T follicular helper cell (primary cell): ENCODE measurements at places on chromosomes 6 and 20.

DNA sequence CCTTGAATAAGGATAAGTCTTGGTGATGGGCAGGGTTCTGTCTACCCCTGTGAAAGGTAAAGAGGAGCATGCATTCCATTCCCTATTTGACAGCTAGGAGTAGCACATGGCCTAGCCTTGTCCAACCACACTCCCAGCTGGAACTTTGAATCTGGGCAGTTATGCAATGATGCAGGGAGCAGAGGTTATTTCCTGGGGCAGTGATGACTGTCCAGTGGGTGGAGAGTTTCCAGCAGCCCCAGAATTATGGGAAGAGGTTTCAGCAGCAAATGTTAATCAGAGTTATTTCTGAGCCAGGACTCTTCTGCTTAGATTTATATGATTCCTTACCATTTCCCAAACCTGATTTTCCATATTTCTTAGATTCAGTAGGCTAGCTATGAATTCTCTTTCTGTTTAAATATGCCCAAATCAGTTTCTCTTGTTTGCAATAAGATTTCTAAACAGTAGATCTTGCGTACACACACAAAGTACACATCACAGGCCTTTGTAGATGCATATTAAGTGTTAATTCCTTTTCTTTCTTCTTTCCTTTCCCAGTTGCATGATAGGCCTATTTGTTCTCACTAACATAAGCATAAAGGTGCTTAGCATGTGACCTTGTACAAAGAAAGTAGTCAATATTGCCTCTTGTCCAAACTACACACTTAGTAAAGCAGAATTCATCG, 17.3 kb upstream of the TXLNB start:
- no peak for DNase-seq

DNA sequence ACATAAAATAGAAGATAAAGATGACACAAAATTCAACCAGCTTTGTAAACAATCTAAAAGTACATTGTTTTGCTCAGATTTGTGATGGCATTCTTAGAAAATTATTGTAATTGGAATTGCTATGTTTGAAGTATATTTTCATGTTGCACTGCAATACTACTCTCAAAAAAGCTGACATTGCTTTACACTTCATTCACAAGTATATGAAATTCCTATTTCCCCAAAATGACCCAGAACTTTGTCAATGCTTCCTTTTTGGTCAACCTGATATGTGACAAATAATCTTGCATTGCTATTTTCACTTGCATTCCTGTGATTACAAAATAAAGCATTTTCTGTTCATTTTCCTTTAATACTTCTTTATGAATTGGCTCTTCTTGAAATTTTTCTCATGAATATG, 104.1 kb upstream of the BMP5 start:
- DNase-seq = no peak

- DNase-seq = no peak
Observed at GRCh38 chr20:24977336-24977735, 15.2 kb downstream of the APMAP start.

GRCh38 chr20:46809706-46810360, 84.8 kb upstream of the EYA2 start:
- DNase-seq = no peak

DNA sequence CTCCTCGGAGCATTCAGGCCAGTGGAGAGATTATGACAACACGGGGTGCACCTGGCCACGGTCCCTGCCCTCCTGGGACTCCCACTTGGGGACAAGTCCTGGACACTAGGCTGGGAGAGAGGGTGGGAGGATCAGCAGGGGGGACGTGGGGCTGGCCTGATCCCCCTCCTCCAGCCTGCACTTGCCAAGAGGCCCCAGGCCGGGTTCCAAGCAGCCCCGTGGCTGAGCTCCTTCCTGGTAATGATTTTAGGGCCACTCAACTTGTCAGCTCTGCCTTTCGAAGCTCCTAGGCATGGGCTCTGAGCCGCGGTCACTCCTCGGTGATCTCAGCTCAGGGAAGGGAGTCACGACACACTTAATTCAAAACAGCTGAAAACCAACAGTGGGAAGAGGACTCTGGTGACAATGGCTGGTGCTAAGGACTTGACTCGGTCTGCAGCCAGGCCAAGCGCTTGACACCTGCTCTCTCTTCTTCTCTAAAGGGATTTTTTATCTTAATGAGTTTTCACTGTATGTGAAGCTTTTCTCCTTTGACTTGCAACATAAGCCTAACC, 161.7 kb downstream of the BMP7 start:
- DNase-seq = no peak

DNA sequence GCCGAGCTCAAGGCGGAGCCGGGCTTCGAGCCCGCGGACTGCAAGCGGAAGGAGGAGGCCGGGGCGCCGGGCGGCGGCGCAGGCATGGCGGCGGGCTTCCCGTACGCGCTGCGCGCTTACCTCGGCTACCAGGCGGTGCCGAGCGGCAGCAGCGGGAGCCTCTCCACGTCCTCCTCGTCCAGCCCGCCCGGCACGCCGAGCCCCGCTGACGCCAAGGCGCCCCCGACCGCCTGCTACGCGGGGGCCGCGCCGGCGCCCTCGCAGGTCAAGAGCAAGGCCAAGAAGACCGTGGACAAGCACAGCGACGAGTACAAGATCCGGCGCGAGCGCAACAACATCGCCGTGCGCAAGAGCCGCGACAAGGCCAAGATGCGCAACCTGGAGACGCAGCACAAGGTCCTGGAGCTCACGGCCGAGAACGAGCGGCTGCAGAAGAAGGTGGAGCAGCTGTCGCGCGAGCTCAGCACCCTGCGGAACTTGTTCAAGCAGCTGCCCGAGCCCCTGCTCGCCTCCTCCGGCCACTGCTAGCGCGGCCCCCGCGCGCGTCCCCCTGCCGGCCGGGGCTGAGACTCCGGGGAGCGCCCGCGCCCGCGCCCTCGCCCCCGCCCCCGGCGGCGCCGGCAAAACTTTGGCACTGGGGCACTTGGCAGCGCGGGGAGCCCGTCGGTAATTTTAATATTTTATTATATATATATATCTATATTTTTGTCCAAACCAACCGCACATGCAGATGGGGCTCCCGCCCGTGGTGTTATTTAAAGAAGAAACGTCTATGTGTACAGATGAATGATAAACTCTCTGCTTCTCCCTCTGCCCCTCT, 1.1 kb downstream of the CEBPB start:
- DNase-seq = peak; percentile 37

GRCh38 chr20:4283016-4283415, 267.7 kb upstream of the RNF24 start:
- DNase-seq = no peak

GRCh38 chr6:46651006-46651405, 1.6 kb downstream of the CYP39A1 start:
- no peak for DNase-seq

GRCh38 chr6:150250826-150251225, 108.0 kb downstream of the PPP1R14C start:
- DNase-seq = no peak

DNA sequence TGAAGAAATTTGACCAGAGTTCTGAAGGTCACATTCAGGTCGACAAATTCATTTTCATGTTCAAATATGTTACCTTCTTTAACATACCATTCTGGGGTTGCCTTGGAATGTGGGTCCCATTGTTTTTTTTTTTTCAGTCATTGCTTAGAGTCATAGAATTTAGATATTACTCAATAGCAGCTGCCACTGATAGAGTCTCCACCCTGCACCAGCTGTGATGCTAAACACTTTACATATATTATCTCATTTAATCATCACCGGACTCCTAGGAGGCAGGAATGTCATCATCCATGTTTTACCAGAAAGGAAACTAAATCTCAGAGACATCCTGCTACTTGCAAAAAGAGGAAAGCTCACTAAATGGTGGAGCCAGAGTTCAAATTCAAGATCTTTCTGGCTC, 204.7 kb downstream of the ESR1 start:
- no peak for DNase-seq

- no peak for DNase-seq
Observed at GRCh38 chr6:72595812-72596211, 26.1 kb upstream of the KCNQ5 start.

DNA sequence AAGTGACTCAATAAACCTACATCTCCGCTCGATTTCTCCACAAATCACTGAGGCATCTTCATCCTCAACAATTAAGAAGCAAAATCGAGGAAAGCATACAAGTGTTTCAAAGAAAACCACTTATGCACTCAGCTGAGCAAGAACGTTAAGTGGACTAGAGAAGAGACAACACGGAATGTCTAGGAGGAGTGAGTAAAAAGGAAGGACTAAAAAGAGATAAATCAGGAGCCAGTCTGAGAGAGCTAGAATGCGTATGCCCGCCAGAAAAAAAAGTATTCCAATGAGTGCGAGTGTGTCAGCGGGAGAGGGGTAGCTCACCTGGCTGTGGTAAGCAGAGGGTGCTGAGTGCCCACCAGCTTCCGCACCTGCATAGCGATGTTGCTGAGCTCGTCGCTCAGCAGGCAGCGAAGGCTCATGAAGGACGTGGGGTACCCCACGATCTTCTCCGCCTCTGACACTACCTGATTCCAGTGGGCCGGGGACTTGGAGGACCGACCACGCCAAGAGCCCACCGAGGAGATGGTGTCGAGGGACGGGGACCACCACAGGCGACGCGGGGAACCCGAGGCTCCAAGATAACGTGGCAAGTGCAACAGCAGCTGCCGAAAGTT, 587 bp downstream of the PDSS2 start:
- DNase-seq = peak; percentile 1

DNA sequence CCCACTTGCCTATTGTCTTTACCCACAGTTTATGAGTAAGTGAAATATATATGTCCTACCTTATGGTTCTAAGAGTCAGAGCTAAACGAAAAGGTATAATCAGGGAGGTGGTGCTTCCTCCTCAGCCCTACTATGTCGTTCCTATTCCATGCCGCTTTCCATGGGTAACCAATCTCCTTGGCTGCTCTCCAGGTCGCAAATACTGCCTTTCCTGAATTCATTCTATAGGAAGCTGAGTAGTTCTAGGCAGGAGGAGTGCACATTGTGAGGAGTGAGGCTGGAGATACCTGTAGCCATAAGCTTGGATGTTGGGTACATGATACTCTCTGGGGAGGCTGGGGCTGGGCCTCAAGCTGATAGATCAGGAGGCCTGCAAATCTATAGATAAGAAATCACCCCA, 5.8 kb downstream of the IL20RA start:
- DNase-seq = no peak

GRCh38 chr6:149877659-149878058, 13.5 kb upstream of the LRP11 start:
- no peak for DNase-seq

DNA sequence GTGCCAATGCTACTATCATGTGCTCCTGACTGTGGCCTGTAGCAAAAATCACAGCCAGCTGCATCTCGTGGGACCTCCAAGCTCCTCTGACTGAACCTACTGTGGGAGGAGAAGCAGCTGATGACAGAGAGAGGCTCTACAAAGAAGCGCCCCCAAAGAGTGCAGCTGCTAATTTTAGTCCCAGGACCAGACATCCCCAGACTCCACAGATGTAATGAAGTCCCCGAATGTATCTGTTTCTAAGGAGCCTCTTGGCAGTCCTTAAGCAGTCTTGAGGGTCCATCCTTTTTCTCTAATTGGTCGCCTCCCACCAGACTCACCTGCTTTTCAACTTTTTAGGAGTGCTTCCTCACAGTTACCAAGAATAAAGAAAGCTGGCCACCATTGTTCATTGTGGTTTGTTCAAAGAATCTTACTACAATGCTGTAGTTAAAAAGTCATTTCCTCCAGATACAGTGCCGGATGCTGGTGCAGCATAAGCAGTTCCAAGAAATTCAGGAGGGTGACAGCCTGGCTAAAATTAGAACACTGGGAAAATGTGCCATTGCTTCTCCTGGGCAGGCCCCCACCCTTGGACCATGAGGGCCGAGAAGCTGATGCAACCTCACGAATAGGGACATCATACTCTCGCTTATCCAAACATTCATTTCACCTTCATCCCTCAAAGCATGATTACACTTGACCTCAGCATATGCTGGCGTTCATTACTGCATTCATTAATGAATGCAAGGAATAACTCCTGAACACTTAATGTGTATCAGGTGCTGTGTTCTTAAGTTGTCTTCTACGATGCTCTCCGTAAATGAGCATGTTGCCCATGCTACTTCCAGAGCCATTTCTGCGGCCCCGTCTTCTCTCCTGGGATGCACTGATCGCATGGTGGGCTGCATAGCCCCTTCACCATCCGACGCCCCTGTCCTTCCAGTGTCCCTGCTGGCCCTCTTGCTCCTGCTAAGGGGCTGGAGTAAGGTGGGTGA, 66.4 kb downstream of the LY86 start:
- no peak for DNase-seq

DNA sequence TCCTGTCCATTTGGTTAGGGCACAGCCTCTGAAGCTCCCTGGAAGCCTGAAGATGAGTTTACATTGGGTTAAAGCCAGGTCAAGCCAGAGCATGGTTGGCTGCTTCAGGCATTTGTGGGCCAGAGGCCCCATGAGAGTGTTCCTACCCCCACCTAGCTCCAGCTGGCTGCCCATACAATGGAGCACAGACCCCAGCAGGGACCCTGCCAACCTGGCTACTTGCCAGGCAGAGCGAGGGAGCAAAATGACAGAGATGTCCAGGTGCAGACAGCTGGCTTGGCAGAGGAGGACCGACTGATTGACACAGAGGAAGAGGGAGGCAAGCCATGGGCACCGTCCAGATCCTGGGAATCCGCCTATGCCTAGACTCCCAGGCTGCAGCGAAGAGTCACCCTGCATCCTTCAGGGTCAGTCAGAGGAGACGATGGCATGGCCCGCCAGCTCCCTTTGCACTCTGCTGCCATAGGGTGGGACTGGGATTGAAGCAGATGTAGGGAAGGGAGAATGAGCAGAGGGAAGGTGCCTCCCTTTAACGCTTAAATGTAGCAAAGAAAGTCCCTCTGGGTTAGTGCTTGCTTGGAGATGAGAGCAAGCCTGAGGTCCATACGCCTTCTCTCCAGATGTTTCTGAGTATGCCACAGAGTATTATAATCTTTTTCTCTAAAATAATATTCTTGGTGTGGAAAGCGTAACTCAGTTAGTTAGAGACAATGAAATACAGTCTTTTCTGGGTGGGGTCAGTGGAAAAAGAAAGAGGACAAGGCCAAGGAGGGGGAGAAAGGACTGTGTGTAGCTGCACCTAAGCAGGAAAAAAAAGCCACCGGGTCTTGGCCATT, 77.6 kb upstream of the FYN start:
- DNase-seq = no peak

DNA sequence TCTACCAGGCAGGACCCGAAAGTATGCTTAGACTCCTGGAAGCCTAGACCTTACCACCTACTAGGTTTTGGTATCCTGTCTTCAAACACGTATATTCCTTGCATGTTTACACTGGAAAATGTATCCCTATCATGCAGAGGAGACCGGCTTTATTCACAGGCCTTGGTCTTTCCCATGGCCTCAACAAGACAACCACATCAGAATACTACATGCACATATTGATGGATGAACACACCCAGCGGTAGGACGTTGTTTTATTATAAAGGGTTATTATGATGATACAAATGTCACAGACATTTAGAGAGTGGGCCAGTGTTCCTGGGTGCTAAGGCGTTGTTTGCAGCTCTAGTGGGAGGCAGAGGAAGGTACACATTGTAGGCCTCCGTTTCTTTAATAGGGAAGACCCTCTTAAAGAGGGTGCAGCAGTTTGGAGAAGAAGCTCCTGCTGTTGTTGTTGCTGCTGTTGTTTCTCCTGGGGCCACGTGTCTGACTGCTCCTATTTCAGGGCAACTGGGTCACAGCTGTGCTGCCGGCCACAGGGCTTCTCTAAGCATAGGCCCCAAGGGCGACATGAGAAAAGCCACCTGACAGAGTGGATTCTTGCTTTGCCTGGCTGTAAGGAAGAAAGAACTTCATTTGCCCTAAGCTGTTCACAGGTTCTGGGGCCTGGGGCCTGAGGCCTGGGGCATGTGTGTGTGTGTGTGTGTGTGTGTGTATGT, 98.3 kb upstream of the SASH1 start:
- DNase-seq = no peak
